Brain (organoid and tissue), 16 donors: ENCODE measurements at places on chromosomes 7 and 10. TPM values are rescaled to one million over a fixed set of nuclear protein-coding genes. Genes with fewer than 3 reads are reported as not detected.

GRCh38 chr10:34292194-34292565, 522.9 kb downstream of the PARD3 start:
- no peak for DNase-seq

- no peak for DNase-seq
Observed at GRCh38 chr10:69344591-69345252, 66.4 kb downstream of the HK1 start.

- DNase-seq, result no peak
Observed at GRCh38 chr10:103901299-103901698, 16.7 kb downstream of the STN1 start.

OR13A1 gene
- polyA plus RNA-seq, result not detected

DDX50 gene
- 18.5 TPM for polyA plus RNA-seq

CTAGE6 gene
- polyA plus RNA-seq, result not detected
